ENCODE measurements at places on chromosomes 12 and 14.
A peak's percentile ranks its signal among the peaks of the same experiment; 100 is the strongest.

DNA sequence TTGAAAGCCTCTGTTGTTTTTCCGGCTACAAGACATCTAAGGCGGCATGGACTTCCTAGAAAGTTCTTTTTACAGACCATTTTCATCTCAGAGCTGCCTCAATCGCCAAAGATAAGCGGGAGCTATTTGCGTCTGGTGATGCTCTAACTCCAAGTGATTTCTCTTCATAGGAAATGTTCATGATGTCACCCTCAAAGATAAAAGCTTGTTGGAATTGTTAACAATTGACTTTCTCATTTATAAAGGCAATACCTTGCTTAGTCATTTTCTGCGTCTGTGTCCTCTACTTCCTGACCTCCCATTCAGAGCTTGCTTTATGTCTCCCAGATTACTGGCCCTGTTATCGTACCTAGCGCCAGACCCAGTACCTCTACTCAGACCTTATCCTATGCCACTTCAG lies 259.0 kb upstream of the G2E3 start:
- DNase-seq = no peak

- DNase-seq = no peak
Observed at GRCh38 chr14:37587881-37588666, 7.0 kb downstream of the FOXA1 start.

GRCh38 chr12:132899033-132899432 lies 11.6 kb upstream of the CHFR start:
- no peak for DNase-seq

DNA sequence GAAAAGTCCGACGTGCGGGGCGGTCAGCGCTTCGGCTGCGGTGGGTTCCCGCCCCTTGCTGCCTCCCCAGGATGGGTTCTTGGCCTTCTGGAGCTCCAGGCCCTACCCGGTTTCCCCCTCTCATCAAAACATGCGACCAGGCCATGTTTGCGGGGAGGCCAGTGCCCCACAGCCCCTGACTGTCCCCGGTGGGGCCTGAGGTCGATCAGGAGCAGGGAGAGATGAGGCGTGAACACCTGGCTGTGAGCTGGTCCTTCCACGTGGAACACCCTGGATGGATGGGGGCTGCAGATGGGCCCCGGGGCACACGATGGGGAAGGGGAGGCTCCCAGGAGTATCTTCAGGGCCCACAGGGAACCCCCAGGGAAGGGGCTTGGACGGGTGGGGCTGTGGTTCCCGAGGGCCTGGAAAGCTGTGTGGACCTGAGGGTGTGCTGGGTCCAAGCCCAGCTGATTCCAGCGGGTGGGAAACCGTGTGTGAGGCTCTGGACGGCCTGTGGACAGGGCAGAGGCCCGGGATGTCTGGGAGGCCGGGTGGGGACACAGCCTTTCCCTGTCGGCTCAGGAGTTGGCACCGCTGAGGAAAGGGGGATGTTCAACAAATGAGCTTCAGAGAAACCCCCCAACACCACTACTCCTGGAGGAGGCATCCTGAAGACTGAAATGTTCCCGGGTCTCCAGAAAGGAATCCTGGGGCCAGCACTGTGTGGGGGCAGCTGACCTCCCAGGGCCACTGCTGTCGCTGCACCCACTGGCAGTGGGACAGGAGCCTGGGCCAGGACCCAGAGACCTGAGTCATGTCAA lies 187.0 kb upstream of the C14orf180 start:
- DNase-seq = no peak

- no peak for DNase-seq
Observed at GRCh38 chr14:94175011-94175745, 1.1 kb downstream of the PPP4R4 start.

DNA sequence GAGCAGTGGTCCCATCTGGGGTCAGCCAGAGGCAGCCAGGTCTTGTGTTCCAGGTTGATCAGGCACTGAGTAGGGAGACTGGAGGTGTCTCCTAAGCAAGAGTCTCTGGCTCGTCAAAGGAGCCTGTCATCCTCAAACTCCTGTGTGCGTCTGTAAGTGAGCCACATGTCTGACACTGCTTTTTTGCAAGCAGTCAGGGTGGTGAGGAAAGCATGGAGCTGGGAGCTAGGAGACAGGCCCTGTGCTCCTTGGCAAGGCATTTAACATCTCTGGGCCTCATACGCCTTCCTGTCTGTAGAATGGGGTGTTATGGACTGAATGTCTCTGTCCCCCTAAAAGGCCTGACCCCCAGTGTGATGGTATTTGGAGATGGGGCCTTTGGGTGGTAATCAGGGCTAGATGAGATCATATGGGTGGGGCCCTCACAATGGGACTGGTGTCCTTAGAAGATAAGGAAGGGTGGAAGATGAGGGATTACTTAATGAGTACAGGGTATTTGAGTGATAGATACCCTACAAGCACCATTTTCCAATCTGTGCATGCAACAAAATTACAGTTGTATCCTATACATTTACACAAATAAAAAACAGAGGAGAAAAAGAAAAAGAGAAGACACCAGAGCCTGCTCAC lies 53.0 kb downstream of the ARL6IP4 start:
- DNase-seq = no peak

GRCh38 chr14:91837076-91837475 lies 30.3 kb downstream of the TC2N start:
- DNase-seq = no peak

DNA sequence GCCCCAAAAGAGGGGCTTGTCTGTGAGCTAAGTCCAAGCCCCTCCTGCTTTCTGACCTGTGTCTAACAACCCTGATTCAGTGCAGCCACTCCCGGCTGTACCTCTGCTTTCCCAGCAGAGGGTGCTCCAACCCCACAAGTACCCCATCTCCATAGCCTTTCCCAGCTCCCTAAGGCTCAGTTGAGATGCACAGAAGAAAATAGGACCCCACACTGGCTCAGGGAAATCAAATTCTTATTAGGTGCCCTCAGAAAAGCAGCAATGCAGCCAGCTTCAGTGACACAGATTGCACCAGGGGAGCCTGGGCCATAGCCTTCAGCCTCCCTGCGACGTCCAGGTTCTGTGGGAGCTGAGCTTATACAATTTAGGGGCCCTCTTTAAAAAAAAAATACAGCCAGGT lies 49.9 kb downstream of the LRRC74A start:
- peak; percentile 55 for DNase-seq

DNA sequence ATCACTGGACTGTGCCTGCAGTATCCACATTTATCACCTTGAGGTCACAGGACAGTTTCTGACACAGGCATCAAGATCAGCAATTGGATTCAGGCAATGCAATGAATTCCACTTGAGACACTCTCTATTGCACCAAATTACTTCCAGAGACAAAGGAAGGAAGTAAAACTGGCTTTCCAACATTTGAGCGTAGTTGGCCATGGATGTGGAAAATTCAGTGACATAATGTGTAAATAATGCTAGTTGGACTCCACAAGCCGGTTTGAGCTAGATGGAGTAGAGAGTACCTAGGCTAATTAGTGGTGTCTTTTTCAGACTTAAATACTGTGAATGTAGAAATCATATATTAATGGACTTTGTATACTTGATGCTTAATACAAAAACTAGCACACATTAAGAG lies 168.3 kb upstream of the SYT1 start:
- no peak for DNase-seq

DNA sequence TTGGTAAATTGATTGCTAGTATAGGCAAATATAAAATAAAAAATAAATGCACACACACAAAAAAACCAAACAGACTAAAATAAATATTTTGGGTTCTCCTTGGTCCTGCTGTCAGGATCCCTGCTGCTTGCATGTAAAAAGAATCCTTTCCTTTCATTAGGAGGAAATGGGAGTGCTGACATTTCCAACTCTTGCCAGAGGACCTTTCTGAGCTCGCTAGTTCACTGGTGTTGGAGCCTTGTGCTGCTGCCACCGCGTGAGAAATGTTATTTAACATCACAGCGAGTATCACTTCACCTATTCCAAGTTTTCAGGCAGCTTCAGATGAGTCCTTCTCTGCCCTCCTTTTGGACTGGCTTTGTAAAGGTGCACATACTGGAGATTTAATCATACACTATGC lies 358.9 kb downstream of the NPAS3 start:
- no peak for DNase-seq

DNA sequence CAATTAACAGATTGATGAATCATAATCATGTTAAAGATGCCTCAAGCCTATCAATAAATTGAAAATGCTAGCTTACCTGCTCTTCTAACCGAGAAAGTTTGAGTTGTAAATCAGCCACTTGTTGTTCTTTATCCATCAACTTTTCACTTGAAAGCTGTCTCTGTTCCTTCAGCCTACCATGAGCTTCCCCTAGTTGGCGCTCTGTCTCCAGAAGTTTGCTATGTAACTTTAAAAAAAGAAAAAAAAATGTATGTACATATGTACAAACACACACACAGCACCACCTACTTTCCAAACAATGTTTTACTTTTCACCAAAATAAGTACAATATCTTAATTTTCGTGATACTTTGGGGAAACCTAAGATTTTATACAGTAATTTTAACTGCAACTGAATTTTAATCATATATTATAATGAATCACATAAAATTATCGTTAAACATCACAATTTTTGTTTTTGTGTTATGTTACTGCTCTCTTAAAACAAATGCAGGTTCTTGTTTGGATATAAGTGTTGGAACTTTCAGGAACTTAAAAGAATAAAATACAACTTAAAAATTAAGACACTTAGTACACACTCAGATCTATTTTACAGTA lies 101.2 kb downstream of the EEA1 start:
- DNase-seq = peak; percentile 35

DNA sequence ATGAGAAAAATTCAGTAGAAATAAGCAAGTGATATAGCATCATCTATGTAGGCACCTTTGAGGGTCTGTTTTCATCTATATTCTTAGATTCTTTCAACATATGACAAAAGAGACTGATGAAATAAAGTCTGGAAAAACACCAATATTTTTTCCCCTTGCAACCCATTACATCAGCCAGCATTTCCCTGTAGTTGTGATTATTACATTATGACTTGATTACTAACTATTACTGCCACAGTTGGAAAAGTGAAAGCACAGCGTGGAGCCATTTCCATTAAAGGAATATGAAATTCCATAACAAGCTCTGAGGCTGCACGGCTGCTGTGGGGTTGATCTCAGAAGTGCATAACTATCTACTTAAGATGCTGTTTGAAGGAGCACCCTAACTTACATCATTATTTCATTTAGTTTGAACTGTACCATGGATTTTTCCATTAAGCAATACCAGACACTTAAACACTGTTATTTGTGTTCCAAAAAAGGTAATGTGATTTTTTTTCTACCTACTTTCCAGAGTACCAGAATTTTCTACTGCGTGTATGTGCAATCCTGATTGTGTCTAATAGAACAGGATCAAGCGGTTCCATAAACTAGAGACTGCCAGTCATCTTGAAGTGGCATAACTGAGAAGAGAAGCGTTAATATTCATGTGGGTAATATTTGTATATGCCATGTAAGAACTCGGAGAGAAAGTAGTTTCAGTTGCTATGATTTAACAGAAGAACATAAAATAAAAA lies 405.5 kb downstream of the MDGA2 start:
- no peak for DNase-seq

DNA sequence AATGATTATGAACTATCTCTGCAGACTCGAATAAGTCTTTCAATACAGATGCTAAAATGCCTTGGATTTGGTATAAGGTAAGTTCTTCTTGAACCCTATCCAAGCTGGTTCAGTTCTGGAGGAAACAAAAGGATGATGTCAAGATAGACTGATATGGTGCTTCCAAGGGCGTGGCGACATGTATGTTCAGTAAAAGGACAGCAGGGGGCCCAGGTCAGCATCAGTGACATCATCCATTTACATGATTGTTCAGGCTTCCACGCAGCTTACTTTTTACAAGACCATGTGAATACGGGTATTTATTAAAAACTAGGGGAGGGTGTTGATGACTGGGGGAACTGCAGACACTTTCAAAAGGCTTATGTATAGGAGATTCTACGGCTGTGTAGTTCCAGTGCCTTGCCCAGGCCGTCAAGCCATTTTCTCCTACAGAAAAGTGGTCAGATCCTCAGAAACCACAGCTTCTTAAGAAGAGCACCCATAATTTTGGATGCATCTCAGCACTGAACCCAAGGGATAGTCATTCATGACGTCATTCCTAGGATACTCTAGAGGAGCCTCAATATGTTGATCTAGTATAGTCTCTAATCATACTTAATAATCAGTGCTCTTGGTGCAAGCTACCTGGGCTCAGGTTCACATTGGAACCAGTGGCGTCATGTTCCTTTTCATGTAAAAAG lies 527.7 kb downstream of the FUT8 start:
- no peak for DNase-seq

Measured in stimulated activated CD4-positive, alpha-beta T cell treated with anti-CD3 and anti-CD28 coated beads, Interleukin-4, amount 100 ng/mL, for 24 hours (primary cell).